AG10803 (cell line): ENCODE measurements at places on chromosomes 2 and 18.
A peak's percentile ranks its signal among the peaks of the same experiment; 100 is the strongest.

GRCh38 chr2:112121682-112122254 is 16.4 kb upstream of the FBLN7 start:
- peak; percentile 57 for DNase-seq

DNA sequence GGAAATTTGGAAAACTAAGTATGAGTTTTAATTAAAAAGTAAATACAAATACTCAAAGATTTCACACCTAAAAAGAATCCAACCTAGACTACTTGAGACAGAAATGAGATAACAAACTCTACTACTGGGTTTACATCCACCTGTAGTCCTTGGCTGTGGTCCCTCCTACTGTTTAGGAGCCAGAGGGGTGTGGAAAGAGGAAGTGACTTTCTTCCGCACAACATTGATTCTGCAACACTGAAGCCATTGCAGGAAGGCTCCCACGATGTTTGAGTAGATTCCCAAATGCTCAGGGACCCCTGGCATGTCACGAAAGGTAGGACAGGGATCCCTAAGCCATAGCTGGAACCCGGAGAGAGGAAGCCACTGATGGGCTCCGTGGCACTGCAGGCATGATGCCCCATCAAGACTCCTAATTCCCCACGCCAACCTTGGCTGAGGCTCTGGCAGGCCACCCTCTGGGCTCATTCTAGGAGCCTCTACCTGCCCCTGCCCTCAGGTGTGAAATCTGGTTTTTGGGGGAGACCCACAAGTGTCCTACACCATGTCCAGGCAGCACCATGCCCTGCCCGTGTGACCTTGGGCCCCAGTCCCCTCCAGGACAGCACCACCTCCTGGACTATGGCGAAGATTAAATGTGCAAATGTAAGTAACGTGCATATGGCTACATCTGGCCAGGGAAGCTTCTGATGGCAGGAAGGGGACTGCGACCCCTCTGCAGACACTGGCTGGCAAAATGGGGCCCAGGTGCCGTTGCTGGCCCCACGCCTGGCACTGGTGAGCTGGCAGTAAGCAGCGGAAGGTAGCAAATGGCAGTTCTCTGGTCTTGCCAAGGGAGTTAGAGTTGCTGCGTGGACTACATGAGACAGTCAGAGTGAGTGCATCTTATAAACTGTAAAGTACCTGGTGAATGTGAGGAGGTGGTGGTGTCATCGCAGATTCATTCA is 38.2 kb upstream of the MAL start:
- no peak for DNase-seq

- DNase-seq = no peak
Observed at GRCh38 chr2:172823261-172823850, 87.7 kb downstream of the RAPGEF4 start.

GRCh38 chr2:165499131-165499530 is 29.6 kb downstream of the CSRNP3 start:
- no peak for DNase-seq

- no peak for DNase-seq
Observed at GRCh38 chr2:29182920-29183319, 67.7 kb downstream of the CLIP4 start.

GRCh38 chr2:230762317-230762896 is 49.8 kb downstream of the CAB39 start:
- DNase-seq = no peak

DNA sequence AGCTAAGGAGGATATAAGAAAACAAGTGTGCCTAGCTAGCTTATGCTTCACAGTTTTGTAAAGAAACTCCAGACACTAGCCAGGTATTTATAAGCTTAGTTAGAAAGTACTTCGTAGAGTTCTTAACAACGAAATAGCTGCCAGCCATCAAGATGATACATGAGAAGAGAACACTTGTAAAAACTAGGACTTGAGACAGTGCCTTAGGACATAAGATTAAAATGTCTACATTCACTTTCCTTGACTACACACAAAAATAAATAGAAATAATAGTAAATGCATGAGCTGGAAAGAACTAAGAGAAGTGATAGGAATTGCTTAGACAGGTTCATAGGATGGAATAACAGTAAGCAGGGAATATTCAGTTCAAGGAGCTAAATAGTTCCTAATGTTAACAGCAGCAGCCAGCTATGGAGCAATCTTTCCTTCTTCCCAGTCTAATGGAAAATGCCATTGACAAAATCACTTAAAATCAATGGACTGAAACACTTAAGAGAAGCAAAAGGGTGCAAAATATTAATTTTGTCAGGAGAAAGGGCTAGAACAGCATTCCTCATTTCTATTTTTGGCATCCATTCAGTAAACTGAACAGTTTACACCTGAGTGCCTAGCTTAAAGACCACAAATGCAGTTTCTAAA is 186.6 kb downstream of the PDE11A start:
- no peak for DNase-seq

DNA sequence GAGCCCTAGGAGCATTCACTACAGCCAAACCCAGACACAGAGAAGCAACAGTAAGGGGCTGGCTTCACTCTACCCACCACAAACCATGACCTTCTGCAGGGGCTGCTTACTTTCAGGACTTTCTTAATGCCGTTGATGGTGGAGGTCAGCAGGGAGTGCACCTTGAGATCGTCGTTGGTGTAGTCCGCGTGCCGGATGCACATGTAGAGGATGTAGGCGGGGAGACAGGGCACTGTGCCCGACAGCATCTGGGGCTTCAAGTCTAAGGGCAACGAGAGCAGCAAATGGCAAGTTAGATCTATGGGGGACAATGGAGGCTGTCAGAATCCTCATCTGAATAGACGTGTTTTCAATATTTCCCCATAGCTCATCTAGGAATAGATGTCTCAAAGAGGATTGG is 29.8 kb upstream of the ACAA2 start:
- DNase-seq = no peak

GRCh38 chr2:20449501-20450200 is 2.8 kb downstream of the RHOB start:
- no peak for DNase-seq

DNA sequence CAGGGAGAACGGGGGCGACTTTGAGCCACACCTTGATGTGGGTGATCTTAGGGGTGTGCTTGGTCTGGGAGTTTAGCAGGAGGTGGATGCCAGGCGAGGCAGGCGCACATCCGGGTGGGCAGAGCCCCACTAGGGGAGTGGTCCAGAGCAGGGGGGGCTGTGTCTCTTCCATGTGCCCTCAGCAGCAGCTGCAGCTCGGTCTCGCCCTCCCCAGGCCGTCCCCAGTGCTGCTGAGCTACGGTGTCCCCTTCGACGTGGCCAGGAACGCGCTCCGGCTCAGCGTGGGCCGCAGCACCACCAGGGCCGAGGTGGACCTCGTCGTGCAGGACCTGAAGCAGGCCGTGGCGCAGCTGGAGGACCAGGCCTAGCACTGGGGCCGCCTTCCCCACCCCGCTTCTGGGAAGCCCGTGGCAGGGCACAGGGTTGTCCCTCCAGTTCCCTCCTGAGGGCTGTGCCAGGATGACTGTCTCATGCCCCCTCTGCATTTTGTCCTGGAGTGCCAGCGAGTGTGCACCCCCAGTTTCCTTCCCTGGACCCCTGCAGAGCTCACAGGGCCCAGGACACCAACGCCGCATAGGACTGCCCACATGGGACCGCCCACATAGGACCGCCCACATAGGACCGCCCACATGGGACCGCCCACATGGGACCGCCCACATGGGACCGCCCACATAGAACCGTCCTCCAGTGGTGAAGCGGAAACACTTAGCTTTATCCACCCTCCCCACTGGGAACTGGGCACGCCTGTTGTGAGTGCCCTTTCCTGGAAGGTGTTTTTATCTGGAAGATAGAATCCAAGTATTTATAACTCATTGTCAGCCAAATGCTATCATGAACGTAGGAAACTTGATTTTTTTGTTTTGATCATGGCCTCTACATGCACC is 1.9 kb upstream of the ESPNL start:
- DNase-seq = peak; percentile 38

DNA sequence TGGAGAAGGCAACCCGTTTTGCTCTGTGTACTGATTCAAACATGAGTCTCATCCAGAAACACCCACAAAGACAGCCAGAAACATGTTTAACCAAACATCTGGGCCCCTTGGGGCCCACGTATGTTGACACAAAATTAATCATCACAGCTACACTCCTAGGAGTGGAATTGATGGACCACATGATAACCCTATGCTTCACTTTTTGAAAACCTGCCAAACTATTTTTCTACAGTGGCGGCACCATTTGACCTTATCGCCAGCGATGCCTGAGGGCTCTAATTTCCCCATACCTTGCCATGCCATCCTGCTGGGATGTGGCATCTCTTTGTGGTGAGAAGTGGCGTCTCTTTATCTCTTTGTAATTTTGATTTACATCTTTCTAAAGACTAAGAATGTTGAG is 38.5 kb downstream of the PSMG2 start:
- peak; percentile 29 for DNase-seq

- peak; percentile 92 for DNase-seq
Observed at GRCh38 chr2:27977731-27978312, 87.3 kb downstream of the BABAM2 start.

- DNase-seq = no peak
Observed at GRCh38 chr2:52613064-52613463, 1154.5 kb upstream of the CHAC2 start.
